ENCODE measurements at places on chromosomes 7 and 10.
A peak's percentile ranks its signal among the peaks of the same experiment; 100 is the strongest.

DNA sequence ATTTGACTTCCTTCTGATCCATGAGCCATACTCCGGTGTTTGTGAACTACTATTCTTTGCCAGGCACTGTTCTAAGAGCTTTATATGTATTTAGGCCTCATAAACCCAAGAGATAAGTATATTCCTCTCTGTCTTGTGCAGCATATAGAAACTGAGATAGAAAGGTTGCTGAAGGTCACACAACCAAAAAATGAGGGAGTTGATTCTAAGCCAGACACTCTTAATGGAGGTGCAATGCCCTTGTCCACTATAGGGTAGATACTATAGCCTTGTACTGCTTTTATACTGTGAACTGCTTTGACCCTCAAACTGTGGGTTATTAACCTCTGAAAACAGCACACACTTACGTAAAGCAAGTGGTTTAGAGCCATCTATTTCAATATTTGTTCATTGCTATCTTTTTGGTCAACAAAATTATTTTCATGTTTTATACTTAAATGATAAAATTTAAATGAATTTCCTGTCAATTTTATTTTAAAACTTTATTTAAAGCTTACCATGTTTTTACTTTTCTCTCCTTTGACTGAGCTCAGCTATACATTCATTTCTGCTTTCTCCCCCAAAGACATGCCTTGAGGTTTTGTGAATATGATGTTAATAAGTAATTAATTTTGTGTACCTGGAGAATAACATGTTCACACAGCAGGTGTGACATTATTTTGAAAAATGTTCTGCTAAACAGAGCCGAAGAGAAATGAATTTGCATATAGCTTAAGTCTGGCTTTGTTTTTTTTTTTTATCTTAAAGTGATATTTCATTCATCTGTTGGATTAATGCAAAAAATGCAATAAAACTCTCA is 687.3 kb downstream of the DNAJB9 start:
- DNase-seq = no peak

GRCh38 chr7:30351724-30352123 is 67.3 kb downstream of the ZNRF2 start:
- DNase-seq = no peak

DNA sequence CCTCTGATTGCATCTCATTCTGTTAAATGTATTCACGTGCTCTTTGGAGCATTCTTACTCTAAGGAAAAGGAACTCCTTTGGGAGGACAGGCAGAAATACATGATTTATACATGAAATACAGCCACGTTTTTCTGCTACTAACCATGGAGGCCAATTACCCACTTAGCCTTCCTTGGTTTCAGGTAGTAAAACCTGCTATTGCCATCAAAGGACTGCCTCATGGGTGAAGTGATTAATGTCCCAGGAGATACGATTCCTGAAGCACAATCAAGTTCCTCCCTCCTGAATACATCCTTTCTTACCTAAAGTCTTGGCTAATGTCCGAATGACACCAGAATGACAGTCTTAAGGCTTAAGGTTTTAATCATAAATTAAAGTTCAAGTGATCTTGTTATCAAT is 58.5 kb upstream of the PIK3CG start:
- no peak for DNase-seq

DNA sequence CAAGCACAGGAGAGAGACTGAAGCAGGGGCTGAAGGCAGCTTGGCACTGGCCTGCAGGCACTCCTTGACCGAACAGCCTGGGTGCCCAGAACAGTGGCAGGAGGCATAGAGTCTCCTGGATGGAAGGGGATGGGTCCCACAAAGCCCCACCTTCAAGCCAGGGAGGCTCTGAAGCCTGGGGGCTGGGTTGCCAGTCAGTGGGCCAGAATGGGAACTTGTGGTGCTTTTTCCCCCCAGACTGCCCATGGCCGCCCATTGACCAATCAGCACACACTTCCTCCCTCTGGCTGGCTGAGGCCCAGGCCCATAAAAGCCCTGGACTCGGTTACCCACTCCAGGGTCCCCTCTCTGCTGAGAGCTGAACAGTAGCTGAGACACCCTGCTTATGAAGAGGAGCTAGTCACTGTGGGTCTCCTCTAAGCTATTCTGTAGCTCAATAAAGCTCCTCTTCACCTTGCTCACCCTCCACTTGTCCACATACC is 109.6 kb downstream of the ELAPOR2 start:
- no peak for DNase-seq

DNA sequence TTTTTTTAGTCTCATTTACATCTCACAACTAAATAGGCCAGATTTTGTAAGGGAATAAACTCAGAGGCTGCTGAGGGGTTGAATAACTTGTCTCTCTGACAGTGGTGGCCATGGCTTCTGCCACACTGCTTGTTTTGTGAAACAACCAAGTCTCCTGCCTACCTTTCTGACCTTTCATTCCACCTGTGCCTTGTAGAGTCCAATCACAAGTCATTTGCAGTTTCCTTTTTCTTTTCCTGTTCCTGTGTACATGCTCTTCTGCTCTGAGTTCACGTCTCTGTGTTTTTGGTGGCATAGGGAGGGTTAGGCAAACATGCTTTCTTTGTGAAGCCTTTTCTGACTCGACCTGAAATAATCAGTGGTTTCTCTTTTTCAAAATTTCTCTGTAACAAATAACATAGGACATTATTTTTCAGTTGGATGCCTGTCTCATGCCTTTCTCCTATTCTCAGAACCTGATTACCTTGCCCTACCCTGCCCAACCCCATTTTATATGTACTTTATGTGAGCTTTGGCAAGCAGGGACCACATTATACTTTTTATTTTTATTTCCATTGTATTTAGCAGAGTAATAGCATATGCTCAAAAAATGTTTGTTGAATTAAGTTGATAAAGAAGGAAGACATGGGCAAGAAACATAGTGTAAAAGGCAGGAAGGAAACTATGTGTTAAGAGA is 81.7 kb downstream of the HDAC9 start:
- DNase-seq = no peak

GRCh38 chr7:10740805-10741204 is 232.9 kb upstream of the PHF14 start:
- DNase-seq = no peak

DNA sequence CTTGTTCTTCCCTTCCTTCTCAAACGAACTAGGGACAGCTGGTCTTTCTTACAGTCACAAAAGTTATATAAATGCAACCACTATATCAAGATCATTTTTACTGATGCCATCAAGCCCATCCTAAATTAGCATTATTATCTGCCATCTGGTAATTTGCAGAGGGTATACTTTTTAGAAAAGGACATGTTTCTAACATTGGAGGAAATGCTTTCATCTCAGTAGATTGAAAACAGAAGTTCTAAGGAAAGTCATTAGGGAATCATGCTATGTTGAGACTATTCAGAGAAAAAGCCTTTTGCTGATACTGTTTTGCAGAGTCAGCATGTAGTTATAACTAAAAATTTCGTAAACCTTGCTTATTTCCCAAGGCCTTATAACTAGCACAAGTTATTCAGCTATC is 146.7 kb downstream of the WNT2 start:
- DNase-seq = no peak

GRCh38 chr7:120729245-120729644 is 128.7 kb downstream of the TSPAN12 start:
- DNase-seq = no peak

- DNase-seq = no peak
These were observed 461.2 kb downstream of the INHBA start for GRCh38 chr7:41241641-41242040.

DNA sequence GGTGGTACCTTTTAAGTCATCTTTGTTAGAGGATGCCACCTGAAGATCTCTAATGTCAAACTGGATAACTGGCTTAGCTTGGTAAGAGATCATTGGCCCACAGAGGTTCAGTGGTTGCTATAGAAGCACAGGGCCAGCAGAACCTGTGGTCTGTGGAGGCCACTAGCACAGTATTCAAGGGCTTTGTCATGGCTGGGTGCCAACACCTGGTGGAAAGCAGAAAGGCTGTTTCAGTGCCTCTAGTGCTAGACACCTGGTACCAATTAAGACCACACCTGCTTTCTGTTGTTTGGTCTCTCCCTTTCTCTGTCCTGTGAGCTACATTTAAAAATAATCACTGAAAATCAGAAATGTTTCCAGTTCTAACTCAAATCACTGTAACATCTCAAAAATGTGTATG is 10.0 kb upstream of the PCGF5 start:
- peak; percentile 30 for DNase-seq

DNA sequence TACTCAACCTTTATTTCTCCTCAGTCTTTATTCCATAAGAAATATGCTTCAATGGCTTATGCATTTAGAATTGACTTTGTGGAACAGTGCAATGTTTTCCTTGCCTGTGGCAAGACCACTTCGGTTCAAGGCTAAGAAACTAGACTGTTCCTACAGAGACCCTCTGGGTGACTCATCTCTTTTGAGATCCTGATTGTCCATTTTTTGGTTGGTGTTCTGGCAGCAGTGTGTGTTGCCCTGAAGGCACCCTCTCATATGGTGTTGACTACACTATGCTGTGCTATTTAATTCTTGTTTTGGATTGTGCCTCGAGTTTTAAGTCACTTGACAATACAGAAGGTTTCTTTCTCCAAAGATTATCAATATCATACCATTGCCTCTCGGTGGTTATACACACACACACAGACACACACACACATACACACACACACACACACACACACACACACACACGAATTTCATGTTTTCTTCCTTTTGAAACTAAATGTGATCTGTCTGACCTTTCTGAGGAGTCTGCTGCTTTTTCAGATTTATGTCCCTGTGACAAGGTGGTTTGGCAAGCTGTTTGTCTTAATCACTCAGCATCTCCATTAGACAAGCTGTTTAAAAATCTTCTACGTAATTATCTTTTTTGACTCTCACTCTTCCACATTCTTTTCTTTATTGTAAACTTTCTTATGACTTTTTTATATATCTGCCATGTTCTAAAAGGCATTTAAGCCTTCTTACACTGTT is 187.2 kb downstream of the VTI1A start:
- DNase-seq = no peak

DNA sequence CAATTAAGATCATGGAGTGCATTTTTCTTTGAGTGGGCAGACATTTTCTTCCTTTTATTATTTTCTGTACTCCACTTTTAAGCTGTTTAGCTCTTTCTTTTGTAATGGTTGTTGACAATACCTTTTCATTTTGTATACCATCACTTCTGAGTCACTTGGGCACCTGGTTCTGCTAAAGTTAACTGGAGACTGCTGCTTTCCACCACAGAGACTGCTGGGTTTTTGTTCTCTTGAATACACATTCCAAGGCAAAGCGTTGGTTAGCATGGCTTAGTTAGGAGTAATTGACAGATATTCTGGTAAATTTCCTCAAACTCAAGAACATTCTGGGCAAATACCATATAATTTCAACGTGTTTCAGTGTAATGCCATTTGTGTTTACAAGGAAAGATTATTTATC is 541.9 kb upstream of the CELF2 start:
- no peak for DNase-seq

DNA sequence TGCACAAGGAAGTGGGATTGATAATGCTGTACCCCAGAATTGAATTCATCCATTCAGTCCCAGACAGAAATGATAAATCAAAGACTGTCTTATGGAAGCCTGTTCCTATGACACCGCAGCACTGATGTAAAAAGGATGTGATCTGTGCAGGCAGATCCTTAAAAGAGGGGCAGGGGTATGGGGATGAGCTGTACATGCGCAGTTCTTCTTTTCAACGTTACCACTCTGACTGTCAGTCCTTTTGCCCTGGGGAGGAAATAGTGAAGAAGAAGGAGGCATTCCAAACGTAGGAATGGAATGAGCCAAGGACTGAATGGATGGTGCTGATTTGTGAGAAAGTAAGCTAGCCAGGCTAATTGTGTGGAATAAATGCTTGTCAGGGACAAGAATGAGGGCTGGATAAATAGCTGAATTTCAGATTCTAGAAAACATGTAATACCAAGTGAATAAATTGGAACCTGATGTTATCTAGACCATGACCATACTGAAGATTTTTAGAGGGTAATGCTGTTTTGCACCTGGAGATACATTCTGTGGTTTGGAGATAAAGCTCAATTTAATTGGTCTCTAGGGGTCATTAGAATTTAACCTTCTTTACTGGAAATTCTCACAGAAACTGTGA is 509.3 kb downstream of the SORCS3 start:
- DNase-seq = no peak

DNA sequence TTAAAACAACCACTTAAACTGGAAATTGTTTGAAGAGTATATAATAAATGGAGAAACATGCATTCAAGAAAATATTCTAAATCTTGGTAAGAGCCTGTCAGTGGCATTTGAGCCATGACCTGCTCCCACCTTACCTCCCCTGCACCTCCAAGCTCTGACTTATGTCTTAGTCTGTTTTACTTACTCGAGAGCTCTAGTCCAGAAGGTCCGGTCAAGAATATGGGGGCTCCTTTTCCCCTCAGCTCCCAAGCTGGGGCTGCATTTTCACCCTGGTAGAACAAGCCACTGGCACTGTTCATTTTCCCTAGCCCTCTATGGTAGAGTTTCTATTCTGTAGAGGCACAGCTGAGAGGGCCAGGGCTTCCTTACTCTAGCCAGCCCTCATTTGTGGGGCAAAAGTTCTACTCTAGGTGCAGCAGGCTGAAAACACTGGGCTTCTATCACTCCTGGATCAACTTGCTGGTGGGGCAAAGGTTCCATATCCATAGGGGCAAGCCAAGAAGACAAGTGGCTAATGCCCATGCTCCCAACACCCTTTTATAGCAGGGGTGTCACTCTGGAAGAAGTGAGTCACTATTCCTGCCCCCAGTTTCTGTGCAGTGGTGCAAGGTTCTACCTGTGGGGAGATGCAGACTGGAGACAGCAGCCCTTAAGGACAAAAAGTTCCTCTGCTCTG is 40.6 kb downstream of the ZNF438 start:
- no peak for DNase-seq

DNA sequence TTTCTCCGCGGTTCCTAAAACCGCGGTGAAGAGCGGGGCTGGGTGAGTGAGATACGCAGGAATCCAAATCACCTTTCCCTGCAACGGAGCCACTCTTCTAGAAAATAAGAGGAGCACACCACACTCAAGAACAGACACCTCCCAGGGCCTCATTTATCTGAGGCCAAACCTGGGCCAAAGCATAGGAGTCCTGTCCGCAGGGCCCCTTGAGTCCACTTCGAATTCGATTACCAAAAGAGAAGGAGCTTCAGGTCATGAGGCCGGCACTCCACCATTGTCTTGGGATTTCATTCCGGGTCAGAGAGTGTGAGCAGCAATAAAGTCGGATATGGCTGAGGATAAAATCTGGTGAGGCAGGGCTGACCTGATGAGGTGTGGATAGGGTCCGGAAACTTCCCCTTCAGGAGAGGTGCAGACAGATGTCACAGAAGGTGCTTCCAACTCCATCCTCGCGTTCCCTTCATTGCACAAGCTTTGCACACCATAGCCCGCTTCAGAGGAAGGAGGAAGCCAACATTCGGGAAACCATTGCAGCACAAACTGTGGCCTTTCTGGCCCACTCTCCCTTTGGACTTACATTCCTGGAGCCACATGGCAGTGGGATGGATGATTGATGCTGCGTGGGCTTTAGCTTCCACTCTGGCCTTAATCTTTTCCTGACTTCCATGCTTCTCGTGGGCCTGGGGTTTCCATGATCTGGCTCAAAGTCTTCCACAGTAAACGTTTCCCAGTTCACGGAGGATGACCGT is 27.2 kb upstream of the ZNF273 start:
- DNase-seq = no peak

DNA sequence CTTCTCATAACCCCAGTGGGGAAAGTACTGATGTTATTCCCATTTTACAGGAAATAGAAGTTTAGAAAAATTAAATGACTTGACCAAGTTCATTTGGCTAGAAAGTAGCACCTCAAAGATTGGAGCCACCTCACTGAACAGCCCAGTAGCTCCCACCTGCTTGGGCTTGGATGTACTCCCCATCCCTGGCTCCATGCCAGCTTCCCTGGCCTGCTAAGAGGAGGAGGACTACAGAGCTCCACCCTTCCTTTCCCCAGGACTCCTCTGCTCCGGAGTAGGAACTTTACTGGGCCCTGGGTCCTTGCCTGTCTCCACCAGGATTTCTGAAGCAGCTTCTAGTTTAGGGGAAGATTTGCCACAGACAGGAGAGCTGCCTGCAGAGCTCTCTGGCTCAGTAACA is 3.1 kb downstream of the HPS6 start:
- no peak for DNase-seq
